Activated T-helper 17 cell treated with anti-CD3 and anti-CD28 coated beads, Interleukin-2, amount 50 U/mL, for 72 hours (primary cell): ENCODE measurements at places on chromosomes 3 and 15.

- H3K27me3 ChIP-seq: peaks cover 3% of the 10 kb centered on the region
- no peak for ATAC-seq
- peaks cover 44% of the 10 kb centered on the region for H3K4me1 ChIP-seq
- no peak overlapping the region for H3K27ac ChIP-seq
Measured at GRCh38 chr3:108297647-108298046, 1.3 kb downstream of the HHLA2 start.

- no peaks in the 10 kb centered on the region for H3K36me3 ChIP-seq
- H3K4me1 ChIP-seq: no peaks in the 10 kb centered on the region
Measured at GRCh38 chr15:73482166-73482565, 39.2 kb downstream of the REC114 start.

- no peak overlapping the region for H3K27ac ChIP-seq
- H3K36me3 ChIP-seq: no peaks in the 10 kb centered on the region
- H3K27me3 ChIP-seq: peaks cover 22% of the 10 kb centered on the region
- H3K4me1 ChIP-seq: no peaks in the 10 kb centered on the region
Measured at GRCh38 chr3:100546020-100546744, 53.8 kb downstream of the TMEM45A start.

DNA sequence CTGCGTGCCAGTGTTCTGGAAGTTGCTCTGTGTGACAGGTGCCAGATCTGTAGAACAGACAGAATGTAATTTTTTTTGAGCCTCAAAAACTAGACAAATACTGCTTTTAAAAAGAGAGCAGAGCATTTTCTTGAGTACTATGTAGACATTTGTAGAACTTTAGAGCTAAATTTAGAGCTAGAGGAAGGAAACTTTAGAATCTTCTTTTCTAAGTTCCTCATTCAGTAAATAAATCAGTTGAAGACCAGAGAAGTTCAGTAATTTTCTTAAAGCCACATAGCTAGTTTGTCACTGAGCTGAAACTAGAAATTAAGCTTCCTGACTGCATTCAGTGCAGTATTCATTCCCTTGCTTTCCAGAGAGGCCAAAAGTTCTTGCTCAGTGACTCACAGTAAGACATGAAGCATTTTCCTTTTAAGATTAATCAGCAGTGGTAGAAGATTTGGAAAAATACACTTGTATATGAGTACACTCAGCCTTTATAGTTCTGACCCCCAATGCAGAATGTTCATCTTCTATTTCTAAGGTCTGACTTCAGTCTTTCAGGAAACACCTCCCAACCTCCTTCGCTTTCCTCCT is 83.6 kb upstream of the TSEN2 start:
- peaks cover 10% of the 10 kb centered on the region for H3K4me1 ChIP-seq
- peak overlapping the region; percentile 13 for H3K27ac ChIP-seq
- peak; percentile 93 for ATAC-seq
- H3K27me3 ChIP-seq: no peaks in the 10 kb centered on the region
- H3K4me3 ChIP-seq: peak overlapping the region; percentile 3
- no peaks in the 10 kb centered on the region for H3K36me3 ChIP-seq

- no peak overlapping the region for H3K4me3 ChIP-seq
- peak overlapping the region; percentile 46 for H3K27ac ChIP-seq
- peaks cover 8% of the 10 kb centered on the region for H3K4me1 ChIP-seq
- H3K27me3 ChIP-seq: no peaks in the 10 kb centered on the region
- peak; percentile 63 for ATAC-seq
- peaks cover 45% of the 10 kb centered on the region for H3K36me3 ChIP-seq
Measured at GRCh38 chr3:66372681-66373350, 128.0 kb downstream of the LRIG1 start.
